ENCODE measurements at places on chromosomes 11 and 22.

GRCh38 chr11:120704256-120704750 is 192.8 kb downstream of the GRIK4 start:
- DNase-seq, result no peak
- H3K4me1 ChIP-seq, result peaks cover 5% of the 10 kb centered on the region
- H3K4me3 ChIP-seq, result no peak overlapping the region
- no peak overlapping the region for H3K27ac ChIP-seq
- peaks cover 14% of the 10 kb centered on the region for H3K27me3 ChIP-seq

- peaks cover 33% of the 10 kb centered on the region for H3K27me3 ChIP-seq
- no peak for DNase-seq
- no peak overlapping the region for H3K4me3 ChIP-seq
- peaks cover 11% of the 10 kb centered on the region for H3K4me1 ChIP-seq
- H3K27ac ChIP-seq, result no peak overlapping the region
Measured at GRCh38 chr22:29480512-29481264, 670 bp downstream of the NEFH start.

- no peak for DNase-seq
- H3K27ac ChIP-seq, result no peak overlapping the region
- peaks cover 27% of the 10 kb centered on the region for H3K36me3 ChIP-seq
- peaks cover 22% of the 10 kb centered on the region for H3K27me3 ChIP-seq
Measured at GRCh38 chr11:64933935-64934681, 1.6 kb downstream of the GPHA2 start.

DNA sequence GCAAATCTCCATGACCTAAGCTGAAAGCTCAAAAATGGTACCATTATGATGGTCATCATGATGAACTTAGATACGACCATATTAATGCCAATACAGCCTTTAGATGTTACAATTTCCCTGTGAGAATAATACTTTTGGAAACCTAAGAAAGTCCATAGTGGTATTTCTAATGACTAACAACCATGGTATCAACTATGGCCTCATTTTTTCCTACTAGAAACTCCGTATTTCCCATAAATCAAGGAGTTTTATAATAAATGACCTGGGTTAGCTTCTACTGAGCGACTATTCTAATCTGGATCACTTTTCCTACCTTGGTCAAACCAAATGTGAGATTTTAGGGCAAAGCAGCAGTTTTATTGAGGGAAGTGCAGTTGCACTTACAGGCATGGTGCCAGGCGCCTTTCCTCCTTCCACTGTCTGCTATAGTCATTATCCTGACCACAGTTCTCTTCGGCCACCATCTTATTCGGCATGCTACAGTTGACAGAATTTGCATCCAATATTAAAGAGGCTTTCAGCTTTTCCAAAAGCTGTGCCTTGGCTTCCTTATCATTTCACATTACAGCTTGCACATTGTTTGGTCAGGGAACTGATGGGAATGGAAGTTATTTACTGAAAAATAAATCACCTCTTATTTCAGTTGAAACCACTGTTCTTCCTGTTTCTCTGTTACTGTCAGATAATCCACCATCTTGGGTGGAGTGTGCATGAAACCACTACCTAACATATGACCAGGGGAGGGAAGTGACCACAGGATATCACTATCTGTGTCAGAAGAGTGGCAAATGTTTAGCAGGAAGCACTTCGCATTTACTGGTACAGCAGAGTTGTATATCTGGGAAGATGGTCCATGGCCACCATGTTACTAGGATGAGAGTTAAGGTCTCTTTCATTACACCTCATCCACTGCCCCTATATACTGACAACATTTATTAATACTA is 74.5 kb upstream of the PICALM start:
- no peaks in the 10 kb centered on the region for H3K36me3 ChIP-seq
- H3K27ac ChIP-seq, result no peak overlapping the region
- no peak for DNase-seq
- H3K27me3 ChIP-seq, result no peaks in the 10 kb centered on the region

DNA sequence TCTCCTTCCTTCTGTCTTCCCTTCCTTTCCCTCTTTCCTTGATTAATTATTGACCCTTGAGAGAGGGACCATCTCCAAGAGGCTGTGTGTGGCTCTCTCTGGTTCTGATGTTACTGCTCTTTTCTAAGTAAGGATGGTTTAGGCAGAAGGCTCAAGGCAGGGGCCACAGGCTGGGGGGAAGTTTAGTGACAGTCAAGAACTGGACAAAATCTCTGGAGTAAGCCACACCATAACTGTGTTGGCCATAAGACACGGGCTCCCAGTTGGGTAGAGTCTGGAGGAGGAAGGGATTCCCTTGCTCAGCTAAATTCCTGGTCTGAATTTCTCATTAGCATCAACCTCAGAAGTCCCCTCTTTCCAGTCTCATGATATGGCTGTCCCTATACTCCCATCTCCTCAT is 74.7 kb downstream of the BUD13 start:
- H3K4me1 ChIP-seq, result peaks cover 6% of the 10 kb centered on the region
- peaks cover 45% of the 10 kb centered on the region for H3K27me3 ChIP-seq
- H3K27ac ChIP-seq, result no peak overlapping the region
- DNase-seq, result no peak
- H3K36me3 ChIP-seq, result no peaks in the 10 kb centered on the region

Data from HFFc6 (cell line).